ENCODE measurements at places on chromosomes 3 and 15.

GRCh38 chr15:56739964-56740640, 6.8 kb upstream of the ZNF280D start:
- no peak overlapping the region for H3K27ac ChIP-seq
- no peaks in the 10 kb centered on the region for H3K27me3 ChIP-seq
- H3K36me3 ChIP-seq: no peaks in the 10 kb centered on the region
- no peak overlapping the region for H3K4me3 ChIP-seq

- peak; percentile 83 for DNase-seq
- no peaks in the 10 kb centered on the region for H3K27me3 ChIP-seq
Measured at GRCh38 chr3:159761369-159761768, 227.3 kb upstream of the IL12A start.

DNA sequence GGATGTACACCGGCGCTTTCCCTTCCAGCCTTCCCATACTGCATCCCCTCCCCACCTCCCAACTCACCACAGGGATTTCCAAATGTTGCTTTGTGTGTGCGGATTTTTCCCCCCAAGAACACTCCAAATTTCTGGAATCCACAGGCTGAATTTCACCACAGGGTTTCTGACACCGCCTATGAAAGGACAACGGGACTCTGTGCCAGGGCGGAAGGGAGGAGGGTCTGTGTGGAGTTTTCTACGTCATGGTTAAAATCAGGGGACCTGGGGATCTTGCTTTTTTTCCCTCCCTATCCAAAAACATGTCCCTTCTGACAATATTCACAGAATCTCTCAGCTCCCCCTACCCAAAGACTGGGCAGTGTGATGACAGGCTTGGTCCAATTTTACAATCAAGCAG, 14.6 kb downstream of the CYP19A1 start:
- H3K27ac ChIP-seq: no peak overlapping the region
- no peaks in the 10 kb centered on the region for H3K36me3 ChIP-seq
- H3K4me3 ChIP-seq: no peak overlapping the region
- no peaks in the 10 kb centered on the region for H3K27me3 ChIP-seq
- no peaks in the 10 kb centered on the region for H3K4me1 ChIP-seq

GRCh38 chr3:128309026-128309425, 155.7 kb downstream of the EEFSEC start:
- H3K36me3 ChIP-seq: peaks cover 4% of the 10 kb centered on the region
- H3K27ac ChIP-seq: no peak overlapping the region
- H3K27me3 ChIP-seq: no peaks in the 10 kb centered on the region
- no peak for DNase-seq
- H3K4me3 ChIP-seq: no peak overlapping the region
- H3K4me1 ChIP-seq: no peaks in the 10 kb centered on the region

DNA sequence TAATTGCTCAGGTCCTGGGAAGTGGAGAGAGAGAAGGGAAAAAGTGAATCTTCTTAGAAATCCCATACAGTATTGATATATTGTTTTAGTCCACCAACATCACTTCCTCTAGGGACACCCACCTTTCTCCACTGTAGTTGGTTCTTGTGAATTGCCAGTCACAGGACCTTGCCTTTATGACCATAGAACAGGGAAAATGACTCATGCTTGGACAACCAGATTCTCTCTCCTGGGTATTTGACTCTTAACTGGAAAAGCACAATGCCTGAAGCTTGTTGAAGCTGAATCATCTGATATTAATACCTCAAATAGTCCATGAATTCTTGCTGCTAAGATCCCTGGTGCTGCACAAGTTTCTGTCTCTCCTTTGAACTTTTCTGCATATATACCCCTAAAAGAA, 32.5 kb upstream of the DCLK3 start:
- no peaks in the 10 kb centered on the region for H3K27me3 ChIP-seq
- no peak overlapping the region for H3K4me3 ChIP-seq
- H3K36me3 ChIP-seq: no peaks in the 10 kb centered on the region
- no peak overlapping the region for H3K27ac ChIP-seq

Data from tibial artery (tissue), 4 donors.